CD4-positive, alpha-beta T cell treated with Interferon alpha-2 for 1 hour (primary cell): ENCODE measurements at places on chromosomes 5 and 9.

DNA sequence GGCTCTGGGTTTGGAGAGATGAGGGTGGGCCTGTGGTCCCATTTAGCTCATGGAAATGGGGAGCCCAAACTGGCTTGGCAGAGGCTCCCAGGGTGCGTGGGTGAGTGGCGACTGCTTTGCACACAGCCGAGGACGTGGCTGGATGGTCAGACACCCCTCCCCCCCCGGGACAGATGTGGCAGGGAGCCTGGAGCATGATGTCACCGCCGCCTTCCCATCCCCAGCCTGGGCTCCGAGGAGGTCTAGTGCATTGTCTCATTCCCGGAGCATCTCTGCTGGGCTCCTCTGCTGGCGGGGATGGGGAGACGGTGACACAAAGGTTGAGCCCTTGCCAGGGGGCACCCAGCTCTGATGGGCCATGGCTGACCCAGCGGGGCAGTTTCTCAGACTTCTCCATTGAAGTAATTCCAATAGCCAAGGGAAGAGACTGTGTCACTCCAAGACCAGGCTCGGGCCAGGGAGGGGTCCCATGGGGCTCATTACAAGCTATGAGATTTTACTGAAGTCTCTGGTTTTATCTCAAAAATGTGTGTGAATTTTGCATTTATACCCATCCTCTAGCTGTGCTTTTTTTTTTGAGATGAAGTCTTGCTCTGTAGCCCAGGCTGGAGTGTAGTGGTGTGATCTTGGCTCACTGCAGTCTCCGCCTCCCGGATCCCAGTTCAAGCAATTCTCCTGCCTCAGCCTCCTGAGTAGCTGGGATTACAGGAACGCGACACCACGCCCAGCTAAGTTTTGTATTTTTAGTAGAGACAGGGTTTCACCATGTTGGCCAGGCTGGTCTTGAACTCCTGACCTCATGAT lies 36.1 kb downstream of the HMCN2 start:
- DNase-seq, result no peak

- no peak for DNase-seq
These were observed 92.6 kb downstream of the GTF3C4 start for GRCh38 chr9:132762896-132763295.

DNA sequence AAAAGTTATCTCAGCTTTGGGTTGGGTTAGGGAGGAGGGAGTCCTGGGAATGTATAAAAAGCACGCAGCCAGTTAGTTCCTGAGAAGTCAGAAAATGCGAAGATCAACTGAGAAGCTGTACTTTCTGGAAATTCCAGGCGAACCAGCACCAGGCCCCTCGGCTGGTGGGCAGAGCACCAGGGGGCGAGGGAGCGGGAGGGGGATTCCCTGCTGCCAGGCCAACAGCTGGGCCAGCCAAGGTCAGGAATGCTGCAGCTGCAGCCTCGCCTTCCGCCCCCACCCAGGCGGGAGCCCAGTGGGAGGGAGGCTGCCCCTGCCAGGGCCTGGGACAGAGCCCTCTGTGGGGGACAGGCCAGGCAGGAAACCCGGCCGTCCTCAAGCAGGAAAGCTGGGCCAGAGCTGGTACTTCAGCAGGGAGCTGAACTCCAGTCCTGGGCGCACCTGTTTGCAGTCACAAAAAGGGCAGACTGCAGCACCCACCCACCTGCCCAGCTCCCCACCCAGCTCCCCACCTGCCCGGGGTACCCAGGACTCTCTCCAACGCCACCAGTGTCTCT lies 35.5 kb downstream of the VAV2 start:
- no peak for DNase-seq

DNA sequence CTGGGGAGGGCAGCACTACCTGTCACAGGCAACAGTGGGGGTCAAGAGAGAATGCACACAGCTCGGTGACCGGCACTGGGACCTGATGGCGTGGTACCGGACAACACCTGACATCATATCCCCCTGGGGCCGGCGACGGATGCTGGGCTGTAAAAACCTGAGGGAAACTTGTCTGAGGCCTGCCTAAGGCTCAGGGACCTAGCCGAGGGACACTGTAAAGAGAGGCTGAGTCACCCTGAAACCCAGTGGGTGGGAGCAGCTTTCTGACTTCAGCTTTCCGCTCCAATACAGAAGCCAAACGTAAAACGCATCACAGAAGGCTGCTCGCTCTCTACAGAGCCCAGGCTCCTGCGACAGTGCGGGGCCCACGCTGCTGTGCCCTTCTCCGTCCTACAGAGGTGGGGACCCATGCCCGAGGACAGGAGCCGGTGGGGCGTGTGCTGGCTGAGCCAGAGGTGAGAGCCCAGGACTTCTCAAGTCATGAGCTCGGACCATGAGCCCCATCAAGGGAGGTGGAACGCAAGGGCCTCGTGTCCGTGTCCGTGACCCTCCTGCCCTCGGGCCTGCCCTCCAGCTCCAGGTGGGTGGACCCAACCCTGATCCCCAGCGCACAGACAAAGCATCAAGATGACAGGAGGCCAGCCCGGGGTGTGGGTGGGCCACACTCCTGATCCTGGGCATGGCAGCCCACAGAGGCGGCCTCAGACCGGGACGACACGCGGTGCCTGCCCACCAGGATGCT lies 5.3 kb downstream of the RALGDS start:
- peak; percentile 34 for DNase-seq

GRCh38 chr5:148186248-148187003 lies 16.4 kb upstream of the SPINK6 start:
- DNase-seq, result peak; percentile 29

- no peak for DNase-seq
These were observed 37.8 kb downstream of the FAM78A start for GRCh38 chr9:131238402-131239021.

- DNase-seq, result no peak
These were observed 111.9 kb downstream of the ROR2 start for GRCh38 chr9:91837981-91838731.

DNA sequence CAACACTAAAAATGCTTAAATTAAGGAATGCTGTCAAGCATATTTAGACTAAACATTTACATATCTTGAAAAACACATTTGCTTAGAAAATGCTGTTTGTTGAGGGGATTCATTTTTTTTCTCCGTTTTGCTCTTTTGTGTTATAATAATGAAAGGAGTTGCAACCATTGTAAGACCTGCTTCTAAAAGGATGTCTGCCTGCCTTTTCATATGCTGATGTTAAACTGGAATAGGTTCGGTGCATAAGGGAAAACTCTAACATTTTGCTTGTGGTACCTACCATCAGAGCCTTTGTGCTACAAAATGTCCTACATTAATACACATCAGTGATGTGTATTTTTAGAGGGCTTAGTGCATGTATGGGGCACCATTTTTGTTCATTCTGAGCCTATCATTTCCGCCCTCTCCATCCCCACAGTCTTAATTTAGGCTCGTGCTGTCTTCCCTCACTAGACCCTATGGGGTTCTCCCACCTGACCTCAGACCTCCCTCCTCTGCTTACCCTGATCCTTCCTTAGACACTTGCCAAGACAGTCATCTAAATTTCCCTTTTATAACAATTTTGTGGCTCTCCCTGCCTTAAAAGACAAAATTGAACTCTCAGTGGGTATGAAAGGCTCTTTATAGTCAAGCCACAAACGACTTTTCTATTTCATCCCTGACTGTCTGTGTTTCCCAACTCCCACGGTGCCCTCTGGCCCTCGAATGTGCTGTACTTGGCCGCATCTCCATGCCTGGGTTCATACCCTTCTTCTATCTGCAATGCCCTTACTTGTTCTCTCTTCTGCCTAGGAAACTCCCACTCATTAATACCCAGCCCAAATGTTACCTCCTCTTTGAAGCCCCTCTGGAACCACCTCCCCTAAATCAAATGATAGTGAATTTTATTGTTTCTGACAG lies 61.2 kb downstream of the CMYA5 start:
- no peak for DNase-seq

GRCh38 chr5:10581867-10582511 lies 18.1 kb downstream of the ANKRD33B start:
- DNase-seq, result no peak

DNA sequence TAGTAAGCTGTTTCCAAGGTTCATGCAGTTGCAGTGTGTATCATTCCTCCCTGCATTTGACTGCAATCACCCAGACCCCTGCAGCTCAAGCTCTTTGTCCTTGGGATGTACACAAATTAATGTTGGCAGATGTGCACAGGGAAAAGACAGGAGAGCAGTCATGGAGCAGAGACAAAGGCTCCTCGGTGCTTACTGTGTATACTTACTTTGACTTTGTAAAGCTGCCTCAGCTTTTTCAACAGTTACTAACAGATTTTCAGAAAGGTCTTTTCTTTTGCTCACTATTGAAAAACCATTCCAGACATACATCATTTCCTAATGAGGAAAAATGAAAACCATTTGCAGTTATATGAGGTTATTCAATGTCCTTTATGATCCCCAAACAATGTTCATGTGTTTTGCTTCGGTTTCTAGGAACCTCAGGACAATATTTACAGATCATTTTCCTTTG lies 124.9 kb downstream of the TTC39B start:
- DNase-seq, result no peak

GRCh38 chr5:165135565-165135964 lies 1630.1 kb downstream of the MAT2B start:
- DNase-seq, result no peak

GRCh38 chr5:18882154-18882553 lies 1105.8 kb downstream of the CDH18 start:
- no peak for DNase-seq
